ENCODE measurements at places on chromosomes 3 and 15.

DNA sequence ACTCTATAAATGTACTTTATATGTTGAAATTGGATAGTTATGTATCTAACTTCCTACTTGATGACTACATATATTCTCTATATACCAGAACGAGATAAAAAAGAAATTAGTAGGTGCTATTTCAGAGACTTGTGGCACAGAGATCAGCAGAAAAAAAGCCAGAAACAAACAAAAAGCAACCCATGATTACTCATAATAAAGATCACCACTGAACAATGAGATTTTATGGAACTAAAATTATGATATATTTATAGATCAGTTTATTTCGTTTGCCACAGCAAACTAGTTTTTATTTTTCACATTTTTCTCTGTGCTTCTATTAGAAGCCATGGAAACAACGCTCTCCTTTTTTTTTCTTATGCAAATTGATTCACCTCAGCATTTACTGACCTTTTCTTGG lies 15.1 kb upstream of the PROK2 start:
- no peak for DNase-seq

- DNase-seq: no peak
Observed at GRCh38 chr15:98720577-98721565, 72.5 kb downstream of the IGF1R start.

- DNase-seq: no peak
Observed at GRCh38 chr3:157282261-157283191, 122.6 kb upstream of the CCNL1 start.

- no peak for DNase-seq
Observed at GRCh38 chr3:9675736-9676290, 26.5 kb downstream of the MTMR14 start.

DNA sequence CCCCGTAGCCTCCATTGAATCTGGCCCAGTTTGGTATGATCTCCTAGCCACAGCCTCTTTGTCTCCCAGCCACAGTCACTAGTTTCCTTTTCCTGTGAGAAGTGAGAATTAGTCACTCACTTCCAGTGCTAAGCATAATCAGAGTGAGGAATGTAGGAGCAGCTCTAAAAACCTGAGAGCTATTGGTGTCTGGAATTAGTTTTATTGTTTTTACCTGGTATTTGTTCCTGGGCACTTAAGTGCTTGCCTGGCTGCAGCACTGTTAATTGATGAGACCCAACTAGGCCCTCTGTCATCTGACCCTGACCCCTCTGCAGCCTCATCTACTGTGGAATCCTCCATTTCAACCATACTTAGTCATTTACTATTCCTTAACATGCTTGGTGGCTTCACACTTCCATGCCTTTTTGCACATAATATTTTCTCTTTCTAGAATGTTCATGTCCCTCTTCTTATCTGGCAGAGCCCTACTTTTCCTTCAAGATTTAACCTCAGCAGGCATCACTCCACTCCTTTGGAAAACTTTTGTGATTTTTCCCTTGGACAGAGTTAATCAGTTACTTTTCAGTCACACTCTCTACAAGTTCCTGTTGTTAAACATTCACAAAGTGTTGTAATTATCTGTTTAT lies 48.8 kb downstream of the PDE8A start:
- no peak for DNase-seq

DNA sequence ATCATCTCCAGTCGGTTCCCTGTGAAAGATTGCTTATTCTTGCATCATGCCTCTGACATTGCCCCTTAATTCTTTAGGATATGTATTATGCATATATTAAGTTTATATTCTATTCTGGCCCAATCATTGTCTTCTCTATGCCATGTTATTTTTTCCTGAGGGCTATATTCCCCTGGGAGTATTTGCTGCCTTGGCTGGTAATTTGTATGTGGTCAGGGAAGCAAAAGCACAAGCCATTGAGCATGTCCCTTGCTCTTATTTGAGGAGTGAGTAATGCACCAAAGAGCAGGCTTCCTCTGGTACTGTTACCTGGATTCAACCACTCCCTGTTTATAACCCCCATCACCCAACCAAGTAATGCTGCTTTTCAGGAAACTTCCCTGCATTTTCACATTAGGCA lies 36.3 kb downstream of the STAC start:
- no peak for DNase-seq

DNA sequence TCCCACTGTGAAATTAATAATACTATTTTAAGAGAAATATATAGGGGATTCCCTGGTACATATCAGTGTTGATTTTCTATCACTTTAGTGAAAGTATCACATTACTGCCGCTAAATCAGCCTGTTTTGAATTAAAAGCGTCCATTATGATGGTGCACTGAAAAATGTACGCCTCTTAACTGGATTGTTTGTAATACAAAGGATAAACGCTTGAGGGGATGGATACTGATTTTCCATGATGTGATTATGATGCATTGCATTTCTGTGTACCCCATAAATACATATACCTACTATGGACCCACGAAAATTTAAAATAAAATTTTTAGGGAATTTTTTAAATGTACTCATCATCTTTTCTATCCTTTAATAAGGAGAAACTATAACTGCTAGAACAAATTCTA lies 478.6 kb downstream of the MAGI1 start:
- no peak for DNase-seq

- DNase-seq: no peak
Observed at GRCh38 chr3:42844815-42845214, 30.9 kb downstream of the CYP8B1 start.
